Chondrocyte (in vitro differentiated cells): ENCODE measurements at places on chromosomes 7 and 10. TPM values are rescaled to one million over a fixed set of nuclear protein-coding genes. Genes with fewer than 3 reads are reported as not detected.

DNA sequence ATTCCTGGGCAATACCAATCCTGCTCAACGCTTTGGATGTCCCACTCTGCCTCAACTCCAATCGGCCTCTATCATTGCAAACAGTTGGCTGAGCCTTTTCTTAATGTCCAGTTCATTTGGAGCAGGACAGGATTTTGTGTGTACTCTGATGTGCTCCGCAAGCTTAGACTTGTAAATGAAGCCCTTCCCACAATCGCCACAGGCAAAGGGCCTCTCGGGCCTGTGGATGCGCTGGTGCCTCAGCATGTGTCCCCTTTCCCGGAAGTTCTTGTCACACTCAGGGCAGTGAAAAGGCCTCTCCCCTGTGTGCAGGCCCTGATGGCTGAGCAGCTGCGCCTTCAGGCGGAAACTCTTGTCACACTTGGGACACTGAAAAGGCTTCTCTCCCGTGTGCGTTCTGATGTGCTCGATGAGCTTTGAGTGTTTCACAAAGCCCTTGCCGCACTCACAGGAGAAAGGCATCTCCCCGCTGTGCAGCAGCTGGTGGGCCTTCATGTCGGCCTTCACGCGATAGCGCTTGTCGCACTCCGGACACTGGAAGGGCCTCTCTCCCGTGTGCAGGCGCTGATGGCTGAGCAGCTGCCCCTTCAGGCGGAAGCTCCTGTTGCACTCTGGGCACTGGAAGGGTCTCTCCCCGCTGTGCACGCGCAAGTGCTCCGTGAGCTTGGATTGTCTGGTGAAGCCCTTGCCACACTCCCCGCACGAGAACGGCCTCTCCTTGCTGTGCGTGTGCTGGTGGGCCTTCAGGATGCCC lies 20.0 kb downstream of the ZNF786 start:
- DNase-seq: peak; percentile 81

DNA sequence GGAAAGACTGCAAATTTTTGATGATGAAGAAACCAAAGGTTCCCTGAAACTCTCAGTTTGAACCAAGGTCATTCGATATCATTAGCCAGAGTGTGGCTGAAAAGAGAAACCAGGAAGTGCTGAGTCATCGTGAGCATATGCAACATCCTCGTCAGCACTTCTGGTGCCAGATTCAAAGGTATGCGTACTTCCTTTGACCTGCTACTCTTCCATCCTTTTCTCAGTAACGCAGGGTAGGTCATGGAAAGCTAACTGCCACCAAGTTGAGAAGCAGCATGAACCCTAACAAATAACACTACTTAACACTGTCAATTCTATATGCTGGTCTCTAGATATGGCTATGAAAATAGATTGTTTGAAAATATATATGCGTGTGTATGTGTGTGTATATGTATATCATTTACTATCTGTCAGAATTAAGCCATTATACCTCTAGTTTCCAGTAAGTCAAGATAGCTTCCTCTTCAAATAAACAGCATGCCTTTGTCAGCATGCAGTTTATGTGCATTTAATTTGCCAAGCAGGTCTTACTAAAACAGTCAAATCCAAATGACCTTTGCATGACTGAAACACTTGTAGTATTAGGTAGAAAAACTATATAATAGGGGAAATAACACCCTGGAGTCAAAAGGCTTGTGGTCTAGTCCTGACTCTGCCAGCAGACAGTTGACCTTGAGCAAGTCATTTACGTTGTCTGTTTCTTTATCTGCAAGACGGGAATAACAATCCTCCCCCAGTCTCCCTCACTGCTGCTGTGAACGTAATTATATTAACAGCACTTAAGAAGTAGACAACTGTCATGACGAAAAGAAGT lies 26.4 kb downstream of the CDK6 start:
- no peak for DNase-seq

DNA sequence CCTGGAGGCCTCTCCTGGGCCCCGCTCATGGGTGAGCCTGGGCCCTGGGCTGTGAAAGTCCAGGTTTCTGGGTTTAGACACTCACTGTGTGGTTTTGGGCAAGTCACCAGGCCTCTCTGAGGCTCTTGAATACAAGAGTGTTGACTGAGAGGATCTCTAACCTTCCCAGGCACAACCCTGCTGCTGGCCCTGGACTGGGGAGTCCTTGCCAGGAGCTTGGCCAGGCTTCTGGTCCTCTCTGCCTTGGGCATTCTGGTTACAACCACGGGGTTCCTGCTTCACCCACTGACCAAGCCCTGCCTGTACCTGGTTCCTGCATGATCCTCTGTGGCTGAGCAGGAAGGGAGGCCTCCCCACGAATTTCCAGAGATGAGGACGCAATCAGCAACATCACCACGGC lies 63.6 kb upstream of the COL13A1 start:
- DNase-seq: no peak

- no peak for DNase-seq
Observed at GRCh38 chr7:49670991-49671390, 102.4 kb upstream of the VWC2 start.

TRIM4 gene
- 11.1 to 12.1 TPM (median 11.5 TPM) in 3 replicates for total RNA-seq

DNA sequence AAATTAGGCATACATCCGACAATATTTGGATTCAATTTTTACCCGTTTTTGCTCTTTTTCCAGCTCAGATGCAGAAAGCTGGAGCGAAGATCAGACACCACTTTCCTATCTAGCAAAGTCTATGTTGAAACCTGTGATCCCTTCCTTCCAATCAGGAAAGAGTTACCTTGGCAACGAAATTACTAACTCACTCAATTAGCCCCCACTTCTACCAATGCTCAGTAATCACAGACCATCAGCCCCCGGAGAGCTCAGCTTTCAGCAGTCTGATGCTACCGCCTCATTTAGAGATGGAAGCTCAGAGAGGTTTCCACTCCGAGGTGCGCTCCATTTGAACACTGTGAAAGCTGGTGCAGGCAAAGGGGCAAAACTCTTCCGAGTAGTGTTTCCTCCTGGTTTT lies 6.7 kb downstream of the FRAT1 start:
- no peak for DNase-seq

ZNF33A gene
- total RNA-seq: 14.2 to 19.3 TPM (median 16.1 TPM) in 3 replicates

DNA sequence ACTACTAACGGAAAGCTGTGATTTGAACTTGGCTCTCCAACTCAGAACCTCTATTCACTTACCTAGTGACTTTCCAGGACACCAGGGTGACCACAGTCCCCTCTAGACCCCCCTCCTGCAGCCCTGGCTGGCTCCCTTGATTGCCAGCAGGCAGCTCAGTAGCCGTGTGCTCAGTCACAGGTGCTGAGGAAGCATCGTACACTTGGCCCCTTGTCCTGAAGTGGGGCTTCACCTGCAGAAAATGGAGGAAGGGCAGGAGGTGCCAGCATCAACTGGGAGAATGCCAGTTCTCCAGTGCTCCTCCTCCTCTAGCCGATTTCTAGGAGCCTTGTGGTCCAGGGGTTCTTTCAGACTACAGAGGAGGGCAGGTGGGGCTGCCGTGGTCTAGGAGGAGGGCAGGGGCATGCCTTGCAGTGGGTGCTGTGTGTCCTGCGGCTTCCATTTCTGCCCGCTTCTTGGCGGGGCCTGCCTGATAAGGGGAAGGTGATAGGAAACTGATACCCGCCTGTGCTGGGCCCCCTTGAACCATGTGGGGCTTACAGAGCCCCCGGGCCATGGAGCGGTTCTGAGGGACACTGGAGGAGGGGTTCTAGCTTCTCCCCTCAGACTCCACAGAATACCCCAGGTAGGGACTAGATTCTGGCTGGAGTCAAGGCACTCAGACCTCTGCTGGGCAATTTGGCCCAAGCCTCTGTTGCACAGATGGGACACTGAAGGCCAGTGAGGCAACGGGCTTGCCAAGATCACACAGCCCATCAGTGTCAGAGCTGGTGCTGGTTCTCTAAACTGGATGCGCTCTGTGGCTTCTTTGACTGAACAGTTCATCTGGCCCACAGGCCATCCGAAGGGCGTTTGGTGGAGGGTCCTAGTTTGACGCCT lies 14.0 kb downstream of the FAM241B start:
- DNase-seq: peak; percentile 68

DNA sequence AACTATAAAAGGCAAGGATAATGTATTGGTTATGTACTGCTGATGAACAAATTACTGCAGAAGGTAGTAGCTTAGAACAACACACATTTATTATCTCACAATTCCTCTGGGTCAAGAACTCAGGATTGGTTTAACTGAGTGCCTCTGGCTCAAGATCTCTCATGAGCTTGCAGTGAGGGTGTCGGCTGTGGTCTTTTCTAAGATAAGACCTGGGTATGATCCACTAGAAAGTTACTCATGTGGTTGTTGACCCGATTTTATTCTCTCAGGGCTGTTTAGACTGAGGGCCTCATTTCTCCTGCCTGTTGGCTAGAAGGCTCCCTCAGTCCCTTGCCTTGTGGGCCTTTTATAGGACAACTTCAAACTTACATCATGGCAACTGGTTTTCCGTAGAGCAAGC lies 86.7 kb downstream of the VWDE start:
- no peak for DNase-seq

- no peak for DNase-seq
Observed at GRCh38 chr7:825386-825785, 6.9 kb upstream of the SUN1 start.

DNA sequence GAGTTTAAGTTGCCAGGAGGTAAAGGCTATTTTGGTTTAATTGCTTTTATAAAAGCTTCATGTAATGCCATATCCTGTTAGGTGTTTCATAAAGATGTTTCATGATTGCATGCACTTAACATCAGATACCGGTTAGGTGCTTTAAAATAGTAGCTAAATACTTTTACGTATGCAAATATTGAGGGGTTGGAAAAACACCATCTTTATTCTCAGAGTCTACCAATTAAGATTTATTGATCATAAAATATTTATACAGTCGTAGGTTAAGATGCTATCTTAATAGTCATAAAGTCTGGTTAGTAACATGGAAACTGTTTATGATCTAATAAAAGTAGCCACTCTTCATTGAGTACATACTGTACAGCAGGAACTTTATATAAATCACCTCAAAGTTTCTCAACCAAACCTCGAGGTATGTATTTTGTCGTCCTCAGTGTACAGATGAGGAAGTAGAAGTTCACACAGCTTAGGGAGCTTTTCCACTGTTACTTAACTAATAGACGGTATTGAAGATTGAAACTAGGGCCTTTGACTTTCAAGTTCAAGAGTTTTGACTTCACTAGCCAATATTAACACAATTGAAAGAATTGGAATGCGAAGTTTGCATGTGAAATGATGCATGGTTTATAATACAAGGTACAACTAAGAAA lies 897.1 kb downstream of the GATA3 start:
- no peak for DNase-seq

GRCh38 chr7:70587739-70588138 lies 544.2 kb upstream of the GALNT17 start:
- no peak for DNase-seq

ZNF277 gene
- total RNA-seq: 15.5 to 18.8 TPM (median 16.2 TPM) in 3 replicates

DNA sequence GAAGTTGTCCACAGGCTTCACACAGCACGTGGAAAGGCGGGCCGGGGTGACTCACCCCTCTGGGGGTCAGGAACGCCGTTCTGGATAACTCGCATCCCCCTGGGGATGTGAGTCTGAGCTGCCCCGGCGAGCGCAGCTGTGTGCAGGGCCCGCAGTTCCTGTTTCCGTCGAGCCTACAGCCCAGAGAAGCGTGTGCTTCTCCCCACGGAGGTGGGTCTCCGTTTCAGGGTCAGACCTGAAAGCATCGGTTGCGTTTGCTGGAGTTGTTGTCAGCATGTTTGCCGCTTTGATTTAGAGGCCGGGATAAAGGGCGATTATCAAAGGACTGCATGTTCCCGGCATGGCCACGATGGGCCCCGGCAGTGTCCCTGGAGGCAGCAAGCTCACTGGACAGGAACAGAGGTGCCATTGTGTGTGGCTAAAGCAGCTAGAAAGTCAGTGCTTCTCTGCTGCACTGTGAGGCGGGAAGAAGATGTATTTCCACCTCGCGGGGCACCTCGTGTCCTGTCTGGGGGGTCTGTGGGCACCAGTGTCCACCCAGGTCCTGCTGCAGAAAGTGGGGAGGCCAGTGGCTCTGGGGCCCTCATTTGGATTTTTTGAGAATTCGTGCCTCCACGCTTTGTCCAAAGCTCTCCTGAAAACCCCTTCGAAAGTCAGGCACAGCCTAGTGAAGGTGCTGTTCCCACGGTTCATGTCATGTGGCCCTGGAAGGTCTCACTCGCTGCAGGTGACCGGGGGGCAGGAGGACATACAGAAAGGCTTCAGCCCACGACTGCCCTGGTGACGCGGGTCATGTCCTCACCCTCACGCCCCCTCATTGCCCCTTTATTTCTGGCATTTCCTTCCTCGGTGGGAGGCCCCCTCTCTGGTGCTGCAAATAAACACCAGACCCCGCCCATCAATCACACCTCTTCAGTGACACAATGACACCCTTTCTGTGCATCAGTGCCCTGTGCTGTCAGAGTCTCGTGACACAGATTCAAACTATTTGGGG lies 27.4 kb upstream of the GDI2 start:
- peak; percentile 65 for DNase-seq

COL17A1 gene
- total RNA-seq: not detected in 3 replicates

CELF2 gene
- total RNA-seq: 11.6 to 44.9 TPM (median 44.3 TPM) in 3 replicates

PPP1R17 gene
- not detected in 3 replicates for total RNA-seq

DNA sequence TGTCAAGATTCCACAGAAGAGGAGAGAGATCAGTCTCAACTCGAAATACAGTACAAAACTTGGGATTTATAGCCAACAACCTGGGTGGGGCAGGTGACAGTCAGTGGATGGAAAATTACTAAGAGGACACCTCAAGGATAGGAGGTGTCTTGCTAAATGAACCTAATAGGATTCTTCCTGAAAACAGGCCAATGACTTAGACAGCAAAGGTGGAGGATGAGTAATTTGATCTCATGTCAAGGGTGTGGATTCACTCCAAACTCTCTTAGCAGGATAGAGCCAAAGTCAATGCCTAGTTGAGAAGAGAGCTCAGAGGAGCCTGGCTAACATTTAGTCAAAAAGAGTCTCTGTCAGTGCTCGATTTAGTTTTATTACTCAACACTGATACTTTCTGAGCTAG lies 106.7 kb upstream of the INSYN2A start:
- DNase-seq: no peak

GRCh38 chr10:84574102-84574501 lies 245.7 kb downstream of the CCSER2 start:
- DNase-seq: no peak

- DNase-seq: no peak
Observed at GRCh38 chr10:4947039-4947634, 16.1 kb upstream of the AKR1C1 start.

MRLN gene
- total RNA-seq: not detected in 3 replicates

GRCh38 chr7:55518836-55519235 lies 53.5 kb downstream of the VOPP1 start:
- DNase-seq: no peak

DNA sequence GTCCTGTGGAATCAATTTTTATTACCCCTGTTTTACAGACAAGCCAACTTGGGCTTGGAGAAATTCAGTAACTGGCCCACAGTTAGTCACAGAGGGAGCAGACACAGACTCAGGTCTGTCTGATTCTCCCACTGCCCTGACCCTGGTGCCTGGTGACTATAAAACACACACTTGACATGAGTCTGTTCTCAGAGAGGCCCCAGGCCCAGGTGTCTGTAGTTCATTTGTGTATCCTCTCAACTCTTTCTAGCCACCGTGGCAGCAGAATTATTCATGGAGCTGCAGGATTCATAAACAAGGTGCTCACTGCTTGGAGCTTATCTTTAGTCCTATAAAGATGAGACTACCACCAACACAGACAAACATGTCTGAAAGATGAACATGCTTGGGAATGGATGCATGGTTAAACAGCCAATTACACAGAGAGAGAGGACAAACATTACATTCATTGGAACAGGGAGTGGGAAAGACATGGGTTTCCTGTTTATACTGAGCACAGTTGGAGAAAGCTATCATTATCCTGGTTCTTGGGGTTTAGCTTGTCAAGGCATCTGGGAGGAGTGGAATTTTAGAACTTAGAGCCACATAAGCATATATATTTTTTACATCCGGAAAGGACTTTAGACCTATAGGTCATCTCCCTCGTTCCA lies 79.1 kb upstream of the PDCD4 start:
- DNase-seq: no peak

GRCh38 chr10:108365541-108365940 lies 1201.0 kb upstream of the SORCS1 start:
- no peak for DNase-seq
